Fibroblast of skin of left biceps (primary cell): ENCODE measurements at places on chromosomes 12 and 14.

GRCh38 chr14:104149617-104150135, 11.3 kb downstream of the KIF26A start:
- DNase-seq: no peak

DNA sequence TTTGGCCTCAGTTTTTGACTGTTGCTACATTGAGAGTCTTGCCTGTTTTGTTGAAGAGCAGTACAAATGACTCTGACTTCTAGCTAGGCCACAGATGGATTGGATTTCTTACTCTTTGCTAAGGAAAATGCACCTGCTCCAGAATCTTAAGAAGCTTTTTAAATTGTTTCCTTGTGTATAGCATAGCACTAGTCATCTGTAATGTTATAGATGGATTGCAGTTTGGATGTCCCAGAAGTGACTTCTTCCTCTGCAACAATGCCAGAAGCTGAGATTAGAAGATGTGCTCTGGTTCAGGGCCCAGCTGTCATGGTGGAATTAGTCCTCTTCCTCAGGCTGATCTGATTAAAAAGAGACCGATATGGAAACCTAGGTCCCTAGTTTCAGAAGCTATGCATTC, 67.9 kb downstream of the DAAM1 start:
- DNase-seq: no peak

DNA sequence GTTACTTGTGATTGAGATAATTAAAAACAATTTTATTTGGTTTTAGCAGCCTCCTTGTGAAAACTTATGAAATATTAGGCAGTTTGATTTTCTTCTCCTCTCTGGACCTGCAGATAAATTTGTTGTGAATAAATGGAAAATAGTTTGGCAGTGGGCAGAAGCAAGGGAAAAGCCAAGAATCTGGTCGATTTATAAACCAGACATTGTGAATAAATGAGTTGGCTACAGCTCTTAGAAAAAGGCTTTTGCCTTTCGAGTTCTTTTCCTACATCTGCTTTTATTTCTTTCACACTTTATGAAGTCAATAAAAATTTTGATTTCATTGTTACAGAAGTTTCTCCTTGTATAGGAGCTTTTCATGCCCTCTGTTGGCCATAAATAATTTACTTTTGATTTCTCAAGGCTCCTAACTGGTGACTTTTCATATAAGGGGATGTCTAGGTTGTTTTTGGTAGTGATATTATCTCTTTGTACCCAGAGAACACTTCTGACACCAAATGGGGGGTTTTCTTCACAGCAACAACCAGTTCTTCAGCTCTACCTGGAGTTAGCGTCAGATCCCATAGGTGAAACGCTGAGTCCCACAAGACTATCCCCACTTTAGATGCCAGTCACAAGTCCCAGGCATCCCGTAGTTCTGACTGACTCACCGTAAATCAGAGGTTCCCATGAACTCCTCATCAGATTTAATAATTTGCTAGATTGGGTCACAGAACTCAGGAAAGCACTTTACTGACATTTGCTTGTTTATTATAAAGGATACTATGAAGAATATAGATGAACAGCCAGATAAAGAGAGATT, 136.5 kb upstream of the DNM1L start:
- DNase-seq: no peak

DNA sequence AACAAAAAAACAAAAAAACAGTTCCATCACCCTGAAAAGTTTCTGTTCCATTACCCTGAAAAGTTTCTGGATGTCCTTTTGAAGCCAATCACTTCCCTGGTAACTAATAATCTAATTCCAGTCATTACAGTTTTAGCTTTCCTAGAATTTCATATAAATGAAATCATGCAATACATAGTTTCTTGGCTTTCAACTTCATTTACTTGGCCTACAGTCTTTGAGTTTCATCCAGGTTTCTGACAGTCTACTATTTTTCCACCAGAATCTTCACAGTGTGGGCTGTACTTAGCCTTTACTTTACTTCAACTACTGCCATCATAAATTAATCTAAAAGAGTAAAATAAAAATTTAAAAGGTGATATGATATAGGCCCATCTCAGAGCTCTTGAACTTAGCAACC, 55.5 kb downstream of the RPS6KA5 start:
- DNase-seq: no peak

DNA sequence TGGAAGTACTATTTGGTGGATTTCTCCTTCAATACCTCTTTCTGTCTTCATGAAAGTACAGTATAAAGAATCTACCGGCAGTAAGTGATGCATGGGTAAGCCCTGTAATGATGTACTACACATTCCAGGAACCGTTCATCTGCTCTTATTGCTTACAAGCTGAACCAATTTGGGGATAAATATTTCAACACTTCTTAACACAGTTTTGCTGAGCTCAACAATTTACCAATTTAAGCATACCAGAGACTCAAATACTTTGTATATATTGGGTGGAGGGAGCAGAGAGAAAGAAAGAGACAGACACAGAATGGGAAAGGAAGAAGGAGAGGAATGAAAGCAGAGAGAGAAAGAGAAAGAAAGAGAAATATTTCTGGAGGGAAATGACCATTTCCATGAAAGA, 821.1 kb upstream of the FLRT2 start:
- DNase-seq: no peak
